Epithelial cell of alveolus of lung (primary cell): ENCODE measurements at places on chromosomes 7 and 10. TPM values are rescaled to one million over a fixed set of nuclear protein-coding genes. Genes with fewer than 3 reads are reported as not detected.

The AZGP1 gene
- total RNA-seq, result 0.40 TPM in 1 of 2 replicates, not detected in the other

The FAM20C gene
- 130 and 178 TPM in 2 replicates for total RNA-seq

The PDZD7 gene
- total RNA-seq, result 0.40 and 0.91 TPM in 2 replicates

The LRMDA gene
- 0.26 and 2.5 TPM in 2 replicates for total RNA-seq

The KCNK18 gene
- not detected in 2 replicates for total RNA-seq

The TFEC gene
- total RNA-seq, result 0.13 TPM in 1 of 2 replicates, not detected in the other

The PDE6C gene
- not detected in 2 replicates for total RNA-seq

The CASP2 gene
- 14.5 and 29.7 TPM in 2 replicates for total RNA-seq

The LEP gene
- not detected in 2 replicates for total RNA-seq

The LRRC4 gene
- 0.16 TPM in 1 of 2 replicates, not detected in the other for total RNA-seq

The PTEN gene
- 52.5 and 73.9 TPM in 2 replicates for total RNA-seq

The CLCN1 gene
- total RNA-seq, result 0.13 TPM in 1 of 2 replicates, not detected in the other

The SLF2 gene
- 22.5 and 23.1 TPM in 2 replicates for total RNA-seq
